ENCODE measurements at places on chromosomes 12 and 14.

DNA sequence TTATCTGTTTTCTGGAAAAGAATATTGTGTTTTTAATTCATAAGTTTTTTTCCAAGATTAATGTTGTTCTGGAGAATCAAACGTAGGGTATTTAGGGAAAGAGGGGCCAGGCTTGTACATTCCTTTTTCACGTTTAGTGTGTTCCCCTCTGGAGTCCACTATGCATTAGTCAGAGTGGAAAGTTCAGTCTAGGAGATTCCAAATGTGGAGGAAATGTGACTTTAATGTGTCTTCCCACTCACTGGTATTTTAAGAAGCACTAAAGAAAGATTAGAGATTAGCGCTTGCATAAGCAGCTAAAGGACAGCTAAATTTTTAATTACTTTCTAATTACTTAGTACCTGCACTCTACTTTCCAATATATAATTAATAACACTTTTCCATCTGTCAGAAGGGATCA lies 4.4 kb upstream of the PDE6H start:
- DNase-seq: no peak

GRCh38 chr12:75960086-75960910 lies 71.3 kb downstream of the PHLDA1 start:
- no peak for DNase-seq

GRCh38 chr14:51224551-51224950 lies 15.5 kb upstream of the TMX1 start:
- no peak for DNase-seq

DNA sequence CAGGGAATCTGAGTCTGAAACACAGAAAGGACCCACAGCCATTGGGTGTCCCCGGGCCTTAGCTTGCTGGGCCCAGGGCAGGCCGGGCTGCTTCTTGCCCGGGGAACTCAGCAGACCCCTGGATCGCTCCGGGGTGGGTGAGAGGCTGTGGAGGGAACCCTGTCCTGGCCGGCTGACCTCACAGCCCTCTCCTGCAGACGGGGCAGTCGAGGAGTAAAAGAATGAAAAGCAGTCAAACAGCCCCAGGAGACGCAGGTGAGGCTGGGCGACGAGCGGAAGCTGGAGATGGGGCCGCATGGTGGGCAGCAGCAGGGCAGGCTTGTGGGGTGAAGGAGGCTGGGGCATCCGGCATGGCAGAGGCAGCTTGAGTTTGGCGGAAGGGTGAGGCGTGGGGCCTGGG lies 57.0 kb downstream of the KIF26A start:
- DNase-seq: no peak

- DNase-seq: no peak
Observed at GRCh38 chr12:16048511-16048910, 137.4 kb downstream of the DERA start.

DNA sequence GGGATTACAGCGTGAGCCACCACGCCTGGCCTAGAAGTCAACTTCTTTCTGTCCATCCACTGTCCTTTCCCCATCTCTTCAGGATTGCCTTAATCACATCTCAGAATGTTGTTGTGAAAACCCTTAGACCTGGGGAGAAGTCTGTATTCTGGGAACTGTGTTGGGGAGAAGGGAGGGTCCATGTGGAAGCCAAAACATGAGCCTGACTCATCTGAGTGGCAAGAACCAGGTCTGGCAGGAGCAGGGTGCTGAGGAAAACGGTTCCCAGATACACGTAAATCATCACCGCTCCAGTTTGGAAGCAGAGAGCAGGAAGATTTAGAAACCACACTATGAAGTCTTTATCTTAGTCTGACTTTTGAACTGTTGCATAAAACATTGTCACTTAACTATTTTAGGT lies 245.6 kb upstream of the RGS6 start:
- no peak for DNase-seq

DNA sequence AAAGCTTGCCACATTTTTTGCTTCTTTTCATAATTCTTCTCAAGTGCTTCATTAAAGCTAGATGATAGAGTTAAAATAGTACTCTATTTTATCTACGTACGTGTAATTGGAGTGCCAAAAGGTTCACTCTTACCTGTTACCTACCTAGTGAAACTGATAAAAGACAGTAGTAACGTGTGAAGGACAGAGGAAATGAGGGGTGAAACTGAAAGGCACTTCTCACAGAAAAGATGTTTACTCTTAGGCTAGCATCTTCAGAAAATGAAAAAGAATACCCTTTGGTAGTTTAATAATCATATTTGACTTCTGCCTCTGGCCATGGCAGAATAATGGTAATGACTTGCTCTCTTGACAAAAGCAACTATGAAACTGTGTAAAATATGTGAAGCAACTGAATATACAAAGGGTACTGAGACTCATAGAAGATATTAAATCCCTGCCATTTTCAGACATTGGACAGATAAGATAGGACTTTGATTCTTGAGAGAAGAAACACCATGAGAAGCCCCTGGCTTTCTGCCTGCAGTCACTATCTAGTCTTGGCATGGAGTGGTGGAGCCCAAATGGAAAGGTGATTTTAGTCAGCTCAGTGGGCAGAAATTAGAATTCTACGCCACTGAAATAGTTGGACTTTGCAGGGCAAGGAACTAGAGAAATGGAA lies 6.3 kb upstream of the EVL start:
- no peak for DNase-seq

Data from retinal pigment epithelial cell (primary cell).